ENCODE measurements at places on chromosomes 6 and 20.

GRCh38 chr6:35230498-35230897, 16.7 kb downstream of the SCUBE3 start:
- no peak for DNase-seq

GRCh38 chr6:90074161-90074850, 180.0 kb downstream of the GJA10 start:
- no peak for DNase-seq

GRCh38 chr20:61662968-61663331, 402.7 kb downstream of the TAF4 start:
- DNase-seq: no peak

DNA sequence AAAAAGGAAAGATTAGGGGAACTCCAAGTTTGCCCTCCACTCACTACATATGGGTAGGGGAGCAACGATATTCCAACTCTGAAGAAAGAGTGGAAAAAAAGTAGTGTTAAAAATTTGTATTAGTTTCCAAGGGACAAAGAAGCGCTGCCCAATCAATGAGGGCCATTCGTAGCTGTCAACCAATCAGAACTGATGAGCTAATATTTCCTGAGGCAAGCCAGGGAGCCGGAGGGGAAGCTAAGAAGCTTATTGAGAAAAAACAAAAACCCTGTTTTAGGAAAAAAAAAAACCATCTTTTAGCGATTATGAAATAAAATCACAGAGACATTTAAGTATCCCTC, 59.5 kb downstream of the TRIM38 start:
- no peak for DNase-seq

- DNase-seq: no peak
Observed at GRCh38 chr6:42449917-42450476, 1.7 kb downstream of the TRERF1 start.

- no peak for DNase-seq
Observed at GRCh38 chr6:94074764-94075163, 655.4 kb upstream of the EPHA7 start.

GRCh38 chr20:2296524-2297356, 939 bp downstream of the TGM3 start:
- DNase-seq: no peak

GRCh38 chr6:142301651-142302391, at the start of gene ADGRG6:
ADGRG6 (plus strand) TSS chr6:142302007; CDS start chr6:142302330, 323 bp downstream.
- DNase-seq: no peak

DNA sequence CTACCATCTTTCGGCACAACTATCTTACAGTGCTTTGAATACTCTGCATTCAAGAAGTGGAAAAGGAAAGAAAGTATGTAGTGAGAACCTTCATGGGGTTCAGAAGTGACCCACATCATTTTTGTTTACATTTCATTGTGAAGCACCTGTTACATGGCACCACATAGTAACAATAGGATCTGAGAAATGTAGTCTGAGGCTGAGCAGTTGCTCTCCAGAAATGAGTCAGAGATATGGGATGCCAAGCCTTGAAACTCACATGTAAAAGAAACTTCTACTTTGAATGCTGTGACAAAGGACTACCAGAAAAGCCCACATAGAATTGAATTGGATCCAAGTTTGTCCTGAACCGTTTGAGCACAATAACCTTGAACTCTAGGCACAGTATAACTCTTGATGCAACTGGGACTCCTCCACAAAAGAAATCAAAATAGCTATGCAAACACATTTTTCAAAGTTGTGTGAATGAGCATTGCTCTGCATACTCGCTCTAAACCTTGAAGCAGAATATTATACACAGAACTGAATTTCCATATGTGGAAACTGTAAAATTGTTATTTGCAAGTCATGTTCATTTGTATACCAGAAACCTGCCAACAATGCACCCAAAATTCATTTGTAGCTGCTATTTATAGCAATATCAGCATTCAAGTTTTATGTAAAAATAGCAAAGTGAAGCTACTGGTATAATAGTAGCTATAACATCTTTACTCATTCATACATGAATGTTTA, 400.9 kb upstream of the POU3F2 start:
- DNase-seq: no peak

GRCh38 chr6:80962382-80962781, 790.1 kb downstream of the TENT5A start:
- no peak for DNase-seq

DNA sequence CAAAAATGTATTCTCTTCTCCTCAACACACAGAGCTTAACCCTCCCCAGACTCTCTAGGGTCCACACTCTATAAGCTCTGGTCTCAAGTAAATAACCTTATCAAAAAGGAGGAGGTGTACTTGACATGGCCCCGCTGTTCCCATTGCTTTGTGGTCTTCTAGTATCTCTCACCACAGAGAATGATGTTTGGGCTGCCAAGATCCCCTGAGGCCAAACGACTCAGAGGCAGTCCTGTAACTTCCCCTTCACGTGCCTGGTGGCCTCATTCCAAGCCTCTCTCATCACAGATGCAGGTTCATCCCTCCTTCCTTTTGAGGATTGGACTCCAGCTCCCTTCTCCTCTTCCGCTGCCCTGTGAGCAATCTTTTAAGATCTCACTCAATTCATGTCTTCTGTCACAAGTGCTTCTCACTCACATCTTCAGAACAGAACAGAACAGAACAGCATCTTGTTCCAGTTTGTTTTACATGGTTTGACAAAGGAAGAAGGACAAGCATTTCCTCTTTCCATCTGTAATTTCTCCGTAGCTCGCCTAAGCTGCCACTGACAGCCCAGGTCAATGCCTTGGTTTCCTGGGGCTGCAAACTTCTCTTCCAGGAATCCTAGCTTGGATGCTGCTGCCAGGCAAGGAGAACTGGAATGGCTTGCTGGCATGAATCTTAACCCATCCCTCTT, 541.5 kb downstream of the CD83 start:
- no peak for DNase-seq

DNA sequence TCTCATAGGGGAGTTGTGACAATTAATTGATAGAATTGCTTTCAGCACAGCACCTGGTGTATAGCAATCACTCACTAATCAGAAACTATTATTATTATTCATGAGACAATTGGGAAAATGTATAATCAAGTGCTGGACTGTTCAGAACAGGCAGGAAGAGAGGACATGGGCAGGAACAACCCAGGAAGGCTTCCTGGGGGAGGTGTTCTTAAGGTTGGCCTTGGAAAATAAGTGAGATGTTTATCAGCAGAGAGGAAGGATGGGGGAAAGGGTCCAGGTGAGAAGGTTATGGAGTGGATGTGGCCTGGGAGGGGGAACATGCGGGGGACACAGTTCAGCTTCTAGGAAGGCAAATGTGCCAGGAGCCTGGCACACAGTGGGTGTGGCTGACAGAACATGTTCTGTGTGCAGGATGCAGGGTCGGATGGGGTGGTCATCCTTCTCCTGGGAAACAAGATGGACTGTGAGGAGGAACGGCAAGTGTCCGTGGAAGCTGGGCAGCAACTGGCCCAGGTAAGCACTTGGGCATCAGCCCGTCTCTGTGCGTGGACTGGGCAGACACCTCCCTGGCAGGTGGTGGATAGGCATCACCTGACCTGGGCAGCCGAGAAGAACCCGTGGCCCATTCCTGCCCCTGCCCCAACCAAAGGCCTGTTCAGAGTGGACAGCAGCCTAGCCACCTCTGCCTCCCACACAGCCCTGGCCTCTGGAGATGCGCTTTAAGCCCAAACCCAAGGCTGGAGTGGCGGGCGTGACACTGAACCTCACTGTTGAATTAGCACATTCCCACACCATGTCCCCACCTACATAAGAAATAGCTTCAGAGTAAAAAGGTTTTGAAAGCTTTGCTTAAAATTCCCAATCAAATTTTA, 30.9 kb downstream of the RAB44 start:
- DNase-seq: no peak

DNA sequence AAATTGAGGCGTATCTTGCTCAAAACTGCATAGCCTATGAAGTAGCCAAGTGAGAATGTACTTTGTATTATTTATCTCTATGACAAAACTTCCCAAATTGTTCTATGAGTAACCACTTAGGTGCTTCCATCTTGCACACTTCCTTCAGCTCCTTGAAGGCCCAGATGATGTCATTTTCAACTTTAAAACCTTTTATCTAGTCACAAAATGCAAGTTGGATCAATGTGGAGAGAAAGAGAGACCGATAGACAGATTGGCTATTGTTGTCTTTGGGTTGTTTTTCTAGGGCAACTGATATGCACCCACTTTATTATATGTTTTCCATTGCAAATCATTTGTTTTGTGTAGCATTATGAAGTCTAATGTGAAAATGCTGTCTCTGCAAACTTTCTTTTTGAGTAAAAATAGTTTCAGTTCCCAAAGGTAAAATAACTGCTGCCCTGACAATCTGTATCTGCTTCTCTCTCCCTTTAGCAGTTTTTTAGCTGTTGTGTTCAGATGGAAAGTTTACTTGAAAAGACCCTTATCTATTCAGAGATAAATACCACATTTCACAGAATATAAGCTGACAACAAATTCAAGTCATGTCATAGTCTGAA, 73.7 kb upstream of the CITED2 start:
- DNase-seq: no peak

- DNase-seq: no peak
Observed at GRCh38 chr20:57375652-57376230, 15.5 kb upstream of the RBM38 start.

- no peak for DNase-seq
Observed at GRCh38 chr6:79440598-79440997, 96.6 kb downstream of the LCA5 start.

DNA sequence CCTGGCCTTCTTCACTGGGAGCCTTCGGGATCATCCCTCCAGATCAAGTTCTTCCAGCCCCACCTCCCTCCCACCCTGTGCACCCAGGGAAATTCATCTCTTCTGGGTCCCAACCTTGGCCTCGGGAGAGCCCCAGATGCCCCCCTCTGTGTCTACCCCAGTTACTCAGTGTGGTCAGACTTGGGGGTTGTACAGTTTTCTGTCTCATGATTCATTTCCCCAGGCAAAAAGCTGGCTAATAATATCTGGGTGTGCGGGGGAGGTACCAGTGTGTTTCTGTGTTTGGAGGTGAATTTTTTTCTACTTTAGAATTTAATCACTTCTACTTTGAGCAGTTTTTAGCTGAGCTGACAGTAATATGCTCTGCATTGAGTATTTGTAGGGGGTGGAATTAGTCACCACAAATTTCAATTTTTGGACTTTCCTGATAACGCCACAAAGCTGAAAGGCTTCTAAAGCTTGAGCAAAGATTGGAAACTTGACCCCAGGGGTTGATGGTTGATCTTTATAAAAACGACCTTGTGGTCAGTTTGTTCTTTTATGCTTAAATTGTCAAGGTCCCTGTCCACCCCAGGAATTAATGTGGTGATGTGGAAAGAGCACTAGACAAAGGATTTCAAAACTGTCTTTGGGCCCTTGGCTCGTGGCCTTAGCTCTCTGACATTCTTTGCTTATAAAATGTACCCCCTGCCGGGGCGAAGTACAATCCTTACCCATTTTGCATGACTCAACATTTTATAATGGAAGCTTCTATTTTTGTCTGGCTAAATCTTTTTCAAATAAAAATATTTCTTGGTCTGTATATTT, 284.7 kb upstream of the TAB2 start:
- DNase-seq: peak; percentile 60

GRCh38 chr6:56046576-56046975, 171.2 kb upstream of the BMP5 start:
- DNase-seq: no peak

- DNase-seq: no peak
Observed at GRCh38 chr6:15511248-15512125, 151.3 kb downstream of the DTNBP1 start.

- no peak for DNase-seq
Observed at GRCh38 chr6:44076356-44077213, 50.7 kb downstream of the MRPL14 start.

DNA sequence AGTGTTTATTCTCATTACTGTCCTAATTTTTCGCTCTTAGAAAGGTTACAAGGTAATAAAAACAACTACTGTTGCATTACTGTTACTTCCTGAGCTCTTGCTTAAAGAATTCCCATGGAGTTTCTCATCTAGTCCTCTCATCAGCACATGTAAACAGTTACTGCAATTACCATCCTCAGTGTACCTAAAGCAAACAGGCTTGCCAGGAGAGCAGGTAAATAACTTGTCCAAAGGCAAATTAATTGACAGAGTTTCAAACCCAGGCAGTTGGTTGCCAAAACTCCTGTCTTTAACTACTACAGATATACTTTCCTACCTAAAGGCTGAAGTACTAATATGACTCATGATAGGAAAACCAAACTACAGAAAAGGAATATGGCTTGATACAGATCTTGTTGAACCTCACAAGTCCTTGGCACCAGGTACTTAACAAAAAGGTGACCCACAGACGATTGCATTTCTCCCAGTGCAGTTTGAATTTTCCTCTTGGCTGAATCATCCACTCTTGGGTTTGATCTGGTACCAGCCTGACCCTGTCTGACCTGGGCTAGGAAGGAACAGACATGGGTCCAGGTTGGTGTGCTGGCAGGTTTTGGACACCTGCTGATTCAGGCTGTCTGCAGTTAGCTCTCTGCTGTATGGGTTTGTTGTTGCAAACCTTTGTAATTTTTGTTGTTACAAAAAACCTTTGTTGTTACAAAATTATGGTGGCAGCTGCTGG, 153.0 kb downstream of the CFAP61 start:
- no peak for DNase-seq

DNA sequence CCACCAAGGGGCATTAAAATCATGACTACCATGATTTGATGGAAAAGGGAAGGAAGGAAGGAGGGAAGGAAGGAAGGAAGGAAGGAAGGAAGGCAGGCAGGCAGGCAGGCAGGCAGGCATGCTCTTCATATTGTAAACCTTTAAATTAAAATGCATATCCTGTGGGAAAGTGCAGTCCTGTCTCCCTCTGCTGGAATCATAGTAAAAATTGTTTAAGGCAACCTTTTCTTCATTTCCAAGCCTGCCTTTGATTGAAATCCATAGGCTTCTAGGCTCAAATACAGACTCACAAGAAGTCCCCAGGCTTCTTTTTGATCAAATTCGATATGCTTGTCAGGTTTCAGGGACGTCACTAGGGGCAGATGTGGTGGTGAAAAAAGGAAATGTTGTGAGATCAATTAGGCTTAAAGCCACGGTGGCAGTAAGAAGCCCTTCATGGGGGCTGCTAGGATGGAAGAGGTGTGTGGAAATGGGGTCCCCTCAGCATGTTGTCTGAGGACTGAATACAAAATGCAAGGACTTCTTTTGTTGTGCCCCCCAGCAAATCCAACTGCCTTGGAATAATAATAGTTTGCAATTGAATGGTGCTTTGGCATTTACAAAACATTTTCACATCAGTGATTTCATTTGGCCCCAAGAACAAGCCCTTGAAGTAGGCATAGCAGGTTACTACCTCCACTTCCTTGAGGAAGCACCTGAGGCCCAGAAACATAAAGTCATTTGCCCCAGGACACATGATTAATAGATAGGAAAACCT, 25.6 kb upstream of the GABRR1 start:
- DNase-seq: no peak

GRCh38 chr6:16542070-16542469, 219.2 kb downstream of the ATXN1 start:
- DNase-seq: no peak

GRCh38 chr6:24581084-24581669, 64.8 kb downstream of the KIAA0319 start:
- no peak for DNase-seq

- DNase-seq: no peak
Observed at GRCh38 chr6:125251516-125252220, 50.1 kb downstream of the HDDC2 start.

Measured in GOT3 (cell line).